ENCODE measurements at places on chromosomes 7 and 10.
A peak's percentile ranks its signal among the peaks of the same experiment; 100 is the strongest.

DNA sequence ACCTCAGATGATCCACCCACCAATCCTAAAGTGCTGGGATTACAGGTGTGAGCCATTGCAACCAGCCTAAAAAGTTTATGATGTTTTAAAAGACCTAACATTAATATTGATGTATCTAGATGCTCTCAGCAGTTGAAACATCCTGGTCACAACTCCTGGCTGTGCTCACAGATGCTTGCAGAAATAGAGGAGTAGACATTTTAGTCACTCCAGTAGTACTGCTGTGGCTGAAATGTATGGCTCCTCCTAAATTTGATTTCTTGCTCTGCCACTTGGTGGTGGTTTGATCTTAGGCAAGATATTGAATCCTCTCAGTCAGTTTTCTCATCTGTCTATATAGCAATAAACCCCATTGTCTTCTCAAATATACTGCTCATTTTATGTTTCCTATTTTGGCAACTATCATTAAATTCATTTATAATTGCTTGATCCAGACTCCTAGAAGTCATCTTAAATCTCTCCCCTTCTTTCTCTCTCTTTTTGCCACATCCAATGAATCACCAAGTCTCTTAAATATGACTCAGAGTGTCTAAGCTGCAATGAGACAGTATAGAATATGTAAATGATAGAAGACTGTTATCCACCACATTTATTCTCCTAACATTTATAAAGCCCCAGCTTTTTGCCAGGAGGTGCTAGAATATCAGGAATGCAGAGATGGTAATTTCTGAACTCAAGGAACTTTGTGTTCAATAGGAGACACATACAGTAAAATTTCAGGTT lies 78.1 kb upstream of the NRBF2 start:
- no peak for DNase-seq

DNA sequence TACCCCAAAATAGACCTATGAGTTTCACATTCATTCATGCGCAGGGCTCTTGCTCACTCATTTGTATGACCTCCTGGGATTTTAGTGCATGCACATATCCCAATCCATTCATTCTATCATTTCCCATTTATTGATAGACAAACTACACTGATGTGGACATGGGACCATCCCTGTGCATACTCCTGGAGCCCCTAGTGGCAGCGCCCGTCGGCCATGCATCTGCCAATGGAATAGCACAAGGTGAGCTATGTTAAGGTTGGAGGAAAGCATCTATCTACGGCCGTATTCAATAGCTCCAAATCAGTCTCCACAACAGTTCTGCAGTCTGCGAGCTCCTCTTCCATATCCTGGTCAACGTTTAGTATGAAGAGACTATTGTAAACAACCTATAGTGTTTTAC lies 31.7 kb upstream of the FIGNL1 start:
- no peak for DNase-seq

DNA sequence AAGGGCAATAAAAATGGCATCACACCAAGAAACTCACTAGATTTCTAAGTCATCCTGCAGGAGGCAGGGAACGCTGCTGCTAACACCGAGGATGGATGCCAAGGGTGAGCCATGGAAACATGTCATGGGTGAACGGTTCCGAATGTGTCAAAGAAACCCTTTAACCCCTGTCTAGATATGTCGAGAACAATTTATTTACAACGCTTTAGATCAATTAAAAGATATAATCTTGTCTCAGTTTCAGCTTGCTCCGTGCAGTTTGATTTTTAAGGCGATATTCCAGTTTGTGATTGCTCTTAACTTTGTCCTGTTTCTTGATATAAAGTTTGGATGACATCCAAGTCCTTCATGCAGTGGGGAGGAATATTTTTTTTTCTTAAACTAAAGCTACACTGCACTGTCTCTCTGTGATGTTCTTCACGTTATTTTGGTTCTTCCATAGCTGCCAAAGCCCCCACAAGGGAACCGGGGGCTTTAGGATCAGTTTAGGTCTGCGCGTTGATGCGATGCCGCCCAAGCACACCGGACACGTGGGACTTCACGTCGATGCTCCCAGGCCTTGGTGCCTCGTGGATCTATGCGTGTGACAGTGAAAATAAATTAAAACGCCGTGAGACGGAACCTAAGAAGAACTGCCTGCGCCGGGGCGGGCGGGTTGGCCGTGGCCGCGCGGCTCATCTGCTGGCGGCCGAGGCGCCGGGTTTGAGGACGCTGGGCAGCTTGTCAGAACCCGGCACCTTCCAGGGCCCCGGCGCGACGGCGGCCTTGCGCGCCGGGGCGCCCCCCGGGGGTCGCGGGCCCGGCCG lies 220.3 kb downstream of the PHTF2 start:
- no peak for DNase-seq

DNA sequence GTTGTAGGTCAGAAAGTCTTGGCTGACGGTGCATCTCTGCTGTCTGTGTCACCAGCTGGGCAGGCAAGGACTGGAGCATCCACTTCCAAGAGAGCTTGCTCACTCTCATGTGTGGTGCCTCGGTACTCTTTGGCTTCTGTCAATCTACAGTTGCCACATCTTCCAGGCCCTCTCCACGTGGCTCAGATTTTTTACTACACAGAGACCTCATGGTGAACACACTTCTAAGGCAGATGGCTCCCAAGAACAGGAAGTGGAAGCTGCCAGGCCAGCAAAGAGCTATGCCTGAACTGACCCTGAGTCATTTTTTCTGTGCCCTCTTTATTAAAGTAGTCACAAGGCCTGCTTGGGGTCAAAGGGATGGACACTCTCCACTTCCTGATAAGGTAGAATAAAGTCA lies 351.5 kb upstream of the AUTS2 start:
- no peak for DNase-seq

DNA sequence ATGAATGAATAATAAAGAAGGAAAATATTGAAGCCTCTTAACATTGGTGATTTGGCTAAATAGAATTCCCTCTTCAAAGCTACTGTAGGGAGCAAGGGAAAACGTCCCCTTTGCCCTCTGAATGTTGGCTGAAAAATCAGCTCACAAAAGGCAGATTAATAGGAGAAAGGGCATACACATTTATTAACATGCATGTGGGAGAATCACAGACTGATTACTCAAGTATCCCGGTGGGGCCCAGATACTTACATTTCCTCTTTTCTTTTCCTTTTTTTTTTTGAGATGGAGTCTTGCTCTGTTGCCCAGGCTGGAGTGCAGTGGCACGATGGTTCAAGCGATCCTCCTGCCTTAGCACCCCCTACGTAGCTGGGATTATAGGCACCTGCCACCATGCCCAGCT lies 68.5 kb downstream of the HK1 start:
- no peak for DNase-seq

GRCh38 chr10:57743711-57744110 lies 524.0 kb downstream of the IPMK start:
- no peak for DNase-seq

GRCh38 chr10:121525251-121526134 lies 72.8 kb downstream of the FGFR2 start:
- DNase-seq: no peak

DNA sequence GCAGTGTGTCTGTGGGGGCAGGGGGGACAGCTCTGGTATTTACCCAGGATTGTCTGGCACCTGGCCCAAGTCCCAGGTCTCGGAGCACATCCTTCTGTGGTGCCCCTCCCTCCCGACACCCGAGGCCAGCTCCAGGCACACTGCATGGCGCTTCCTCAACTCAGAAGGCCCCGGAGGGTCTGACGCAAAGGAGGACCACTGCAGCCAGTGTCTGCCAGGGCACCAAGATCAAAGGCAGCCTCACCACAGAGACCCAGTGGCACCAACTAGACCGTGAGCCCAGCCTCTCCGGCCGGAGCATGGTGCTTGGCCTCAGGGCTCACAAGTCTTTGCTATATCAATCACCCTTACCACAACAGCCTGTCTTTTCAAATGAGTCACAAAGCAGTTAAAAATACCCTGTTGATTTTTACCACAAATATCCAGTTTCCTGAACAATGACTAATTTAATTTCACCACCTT lies 99.3 kb upstream of the DDC start:
- peak; percentile 27 for DNase-seq

DNA sequence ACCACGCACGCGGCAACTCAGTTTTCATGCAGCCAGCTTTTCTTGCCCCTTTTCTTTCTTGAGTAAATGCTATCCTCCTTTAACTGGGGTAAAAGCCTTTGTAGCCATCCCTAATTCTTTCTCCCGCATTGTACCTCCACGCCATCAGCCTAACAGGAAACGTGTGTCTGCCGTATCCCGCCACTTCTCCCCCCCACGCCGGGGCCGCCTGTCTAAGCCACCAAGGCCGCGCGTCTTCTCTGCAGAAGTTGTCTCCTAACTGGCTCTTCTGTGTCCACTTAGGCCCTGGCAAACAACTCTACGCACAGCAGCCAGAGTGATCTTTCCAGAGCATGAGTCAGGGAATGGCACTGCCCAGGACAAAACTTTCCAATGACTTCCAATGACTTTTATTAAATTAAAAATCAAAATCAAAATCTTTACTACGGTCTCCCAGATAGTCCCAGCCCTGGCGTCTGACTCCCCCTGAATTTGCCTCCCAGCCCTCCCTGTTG lies 74.6 kb downstream of the XRCC2 start:
- no peak for DNase-seq

DNA sequence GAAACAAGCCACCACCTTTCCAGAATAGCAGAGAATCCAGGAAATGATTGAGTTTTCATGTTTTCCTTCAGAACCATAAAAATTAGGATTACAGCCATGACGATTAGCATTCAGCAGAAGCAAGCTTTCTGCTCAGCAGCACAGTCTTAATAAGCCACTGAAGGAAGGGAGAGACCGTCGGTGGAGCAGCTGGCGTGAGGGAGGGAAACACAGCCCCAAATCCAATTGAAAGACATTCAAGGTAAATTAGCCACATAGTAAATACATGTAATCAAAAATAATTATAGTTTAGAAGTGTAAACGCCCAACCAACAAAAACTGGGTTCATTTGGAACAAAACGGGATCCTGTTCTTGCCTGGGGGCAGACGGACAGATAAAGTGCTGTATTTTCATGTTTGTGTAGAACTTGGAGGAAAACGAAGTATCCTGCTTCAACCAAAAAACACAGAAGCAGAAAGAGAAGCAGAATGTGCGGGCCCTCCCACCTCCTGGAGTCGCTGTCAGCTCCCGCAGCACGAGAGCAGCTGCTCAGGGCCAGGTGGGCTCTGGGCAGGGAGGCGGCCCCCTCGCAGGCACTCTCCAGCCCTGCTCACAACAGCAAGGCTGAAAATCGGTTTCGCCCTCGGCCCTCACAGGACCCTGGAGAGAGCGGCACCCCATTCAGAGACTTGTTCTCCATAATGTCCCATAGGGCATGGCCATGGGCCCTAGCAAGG lies 84.9 kb downstream of the TCERG1L start:
- no peak for DNase-seq

DNA sequence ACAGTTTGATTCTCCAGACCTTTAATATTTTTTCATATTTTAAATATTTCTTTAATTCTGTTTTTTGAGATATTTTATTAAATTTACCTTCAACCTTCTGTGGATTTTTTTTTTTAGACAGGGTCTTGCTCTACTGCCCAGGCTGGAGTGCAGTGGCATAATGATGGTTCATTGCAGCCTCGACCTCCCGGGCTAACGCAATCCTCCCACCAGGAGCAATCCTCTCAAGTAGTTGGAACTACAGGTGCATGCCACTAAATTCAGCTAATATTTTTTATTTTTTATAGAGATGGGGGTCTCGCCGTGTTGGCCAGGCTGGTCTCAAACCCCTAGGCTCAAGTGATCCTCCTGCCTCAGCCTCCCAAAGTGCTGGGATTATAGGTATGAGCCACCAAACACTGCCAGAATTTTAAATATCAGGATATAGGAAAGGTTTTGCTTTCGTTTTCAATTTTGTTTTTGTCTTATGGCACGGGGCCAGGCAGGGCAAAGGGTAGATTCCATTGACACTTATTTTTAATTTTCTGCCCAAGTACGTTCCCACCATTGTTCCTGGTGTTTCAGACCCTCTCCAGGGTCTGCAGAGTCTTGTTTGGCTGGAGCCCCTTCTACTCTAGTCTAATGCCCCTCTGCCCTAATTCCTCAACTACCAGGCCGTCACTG lies 1.2 kb downstream of the TACC2 start:
- no peak for DNase-seq

GRCh38 chr7:102872460-102872859 lies 40.3 kb upstream of the LRRC17 start:
- no peak for DNase-seq

DNA sequence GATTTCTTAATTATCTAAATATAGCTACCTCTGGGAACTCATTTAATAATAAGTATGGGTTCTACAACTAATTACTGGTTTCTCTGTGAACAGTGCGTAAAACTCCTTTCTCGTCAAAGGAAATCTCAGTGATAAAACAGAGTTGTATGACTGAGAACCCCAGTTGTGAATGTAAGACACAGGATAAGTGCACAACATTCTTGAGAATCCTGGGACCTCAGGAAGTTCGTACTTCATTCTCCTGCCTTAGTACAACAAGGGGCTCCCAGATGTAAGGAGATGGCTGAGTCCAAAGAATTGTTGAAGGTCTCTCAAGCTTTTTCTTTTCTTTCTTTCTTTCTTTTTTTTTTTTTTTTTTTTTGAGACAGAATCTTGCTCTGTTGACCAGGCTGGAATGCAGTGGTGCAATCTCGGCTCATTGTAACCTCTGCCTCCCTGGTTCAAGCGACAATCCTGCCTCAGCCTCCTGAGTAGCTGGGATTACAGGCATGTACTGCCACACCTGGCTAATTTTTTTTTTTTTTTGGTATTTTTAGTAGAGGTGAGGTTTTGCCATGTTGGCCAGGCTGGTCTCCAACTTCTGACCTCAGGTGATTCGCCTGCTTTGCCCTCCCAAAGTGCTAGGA lies 12.5 kb downstream of the DENND10 start:
- DNase-seq: no peak

DNA sequence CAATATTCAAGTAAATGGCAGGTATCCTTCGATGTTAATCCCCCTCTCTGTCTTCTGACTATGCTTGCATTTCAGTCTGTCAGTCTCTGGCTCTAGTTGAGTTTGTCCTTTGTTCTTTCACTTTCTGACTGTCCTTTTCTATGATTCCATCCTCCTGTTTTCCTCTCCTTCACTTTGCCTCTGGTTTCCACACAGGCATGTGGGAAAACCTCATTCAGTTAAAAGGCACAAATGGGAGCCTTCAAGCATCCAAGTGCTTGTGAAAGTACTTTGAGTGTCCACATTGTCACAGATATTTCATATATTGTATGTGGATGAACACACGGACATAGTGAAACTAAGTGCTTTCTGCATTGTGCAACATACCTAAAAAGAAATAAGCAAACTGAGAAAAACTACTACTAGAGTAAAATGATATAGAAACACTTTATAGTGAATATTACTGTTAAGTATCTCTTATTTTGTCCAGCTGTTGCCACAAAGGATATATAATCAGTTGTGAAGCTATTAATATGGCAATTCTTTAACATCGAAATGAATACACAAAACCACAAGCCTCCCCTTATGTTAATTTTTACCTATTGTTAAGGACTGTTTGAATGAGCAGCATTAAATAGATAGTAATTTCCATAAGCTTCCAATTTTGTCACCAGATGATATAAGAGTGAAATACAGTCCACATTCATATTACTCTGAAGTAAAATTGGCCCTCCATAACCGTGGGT lies 71.7 kb downstream of the NRBF2 start:
- DNase-seq: no peak

All from AML-193 (cell line).